CD4-positive, alpha-beta T cell treated with Interleukin-6 at 100 ng/mL for 8 hours (primary cell): ENCODE measurements at places on chromosomes 12 and 14.
A peak's percentile ranks its signal among the peaks of the same experiment; 100 is the strongest.

GRCh38 chr12:52442600-52443061, 8.5 kb upstream of the KRT75 start:
- DNase-seq: no peak

DNA sequence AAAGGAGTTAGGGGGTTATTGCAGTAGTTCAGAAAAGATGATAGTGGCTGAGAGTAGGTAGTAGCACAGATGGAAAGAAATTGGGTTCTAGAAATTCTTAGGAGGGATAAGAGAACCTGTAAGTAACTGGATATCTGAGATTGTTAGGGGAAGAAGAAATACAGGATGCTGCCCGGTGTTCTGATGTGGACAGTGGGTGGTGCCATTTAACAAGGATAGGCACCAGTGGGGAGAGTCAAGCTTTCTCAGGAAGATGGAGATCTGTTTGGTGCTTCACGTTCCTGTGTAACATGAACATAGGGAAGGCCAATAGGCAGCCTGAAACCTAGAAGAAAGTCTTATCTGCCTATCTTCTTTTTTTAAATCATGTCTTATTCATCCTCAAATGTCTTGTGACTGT, 245.9 kb downstream of the NPAS3 start:
- DNase-seq: no peak

DNA sequence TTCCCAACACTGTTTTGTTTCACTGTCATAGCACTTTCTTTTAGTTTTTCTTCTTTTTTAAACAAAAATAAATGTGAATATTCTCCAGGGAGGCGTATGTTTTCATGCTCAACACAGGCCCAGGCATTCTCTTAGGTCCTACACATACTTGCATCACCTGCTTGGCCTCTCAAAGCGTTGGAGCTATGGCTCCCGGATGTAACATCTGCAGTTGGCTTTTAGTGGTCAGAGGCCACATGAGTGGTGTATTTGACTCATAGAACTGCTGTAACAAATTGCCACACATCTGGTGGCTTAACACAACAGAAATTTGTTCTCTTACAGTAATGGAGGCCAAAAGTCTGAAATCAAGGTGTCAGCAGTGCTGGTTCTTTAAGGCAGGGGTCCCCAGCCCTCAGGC, 44.6 kb upstream of the VRK1 start:
- DNase-seq: no peak

DNA sequence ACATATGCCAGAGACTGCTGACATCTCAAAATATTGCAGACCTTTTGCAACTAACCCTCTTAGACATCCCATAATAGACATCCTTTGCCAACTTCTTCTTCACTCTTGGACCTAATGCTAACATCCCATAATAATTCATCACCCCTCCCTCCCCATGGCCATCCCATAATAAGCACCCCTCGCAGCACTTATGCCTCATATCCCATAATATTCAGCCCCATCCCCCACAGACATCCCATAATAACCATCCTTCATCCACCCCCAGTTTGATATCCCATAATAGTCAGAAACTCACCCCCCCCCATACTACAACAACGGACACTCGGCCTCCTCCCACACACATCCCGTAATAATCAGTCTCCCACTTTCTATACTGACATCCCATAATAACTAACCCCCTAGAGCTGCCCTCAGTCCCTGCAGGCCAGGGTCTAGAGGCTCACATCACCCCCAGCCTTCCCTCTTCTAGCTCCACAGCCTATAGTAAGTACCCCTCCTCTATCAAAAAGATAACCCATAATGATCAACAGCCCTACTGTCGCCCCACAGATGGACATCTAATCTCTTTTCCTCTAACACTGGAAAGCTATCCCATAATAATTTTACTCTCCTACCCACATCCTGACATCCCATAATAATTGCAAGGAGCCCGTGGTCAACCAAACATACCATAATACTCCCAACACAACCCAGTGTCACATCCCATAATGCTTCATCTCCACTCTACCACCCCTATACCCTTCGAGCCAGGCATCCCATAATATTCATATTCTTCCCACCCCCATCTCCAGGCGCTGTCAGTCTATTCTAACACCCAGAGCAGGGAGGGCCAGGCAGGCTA, 792 bp upstream of the CHD4 start:
- DNase-seq: peak; percentile 56

GRCh38 chr14:78248501-78249090, 78.4 kb downstream of the NRXN3 start:
- DNase-seq: no peak

DNA sequence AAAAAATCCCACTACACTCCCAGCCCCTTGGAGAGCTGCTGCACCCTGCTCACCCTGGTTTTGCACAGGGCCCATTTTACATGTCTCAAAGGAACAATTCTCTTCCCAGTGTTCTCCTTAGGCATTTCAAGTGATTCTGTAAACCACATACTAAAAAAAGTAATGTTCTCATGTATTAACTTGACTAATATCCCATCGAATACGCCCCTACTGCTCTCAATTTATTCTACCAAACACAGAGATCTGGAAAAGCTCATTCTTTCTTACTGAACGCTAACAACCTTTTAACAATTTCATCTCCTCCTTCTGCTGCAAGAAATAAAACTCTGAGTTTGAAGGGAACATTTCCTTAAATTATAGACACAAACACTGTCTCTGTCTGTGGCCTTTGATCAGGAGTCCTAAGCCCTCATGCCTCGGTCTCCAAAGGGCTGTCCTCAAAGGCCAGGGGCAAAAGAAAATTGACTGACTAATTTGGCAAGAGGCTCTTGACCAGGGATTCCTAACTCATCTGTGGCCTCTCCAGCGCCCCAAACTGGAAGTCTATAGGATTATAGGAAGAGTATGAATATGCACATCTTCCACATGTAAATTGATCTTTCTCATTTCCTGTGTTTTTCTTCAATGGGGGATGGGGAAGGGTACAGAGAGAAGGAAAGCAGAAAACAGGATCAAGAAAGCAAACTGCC, 17.1 kb upstream of the TSPAN11 start:
- DNase-seq: no peak

GRCh38 chr12:26730481-26731350, 102.3 kb downstream of the ITPR2 start:
- no peak for DNase-seq

- no peak for DNase-seq
Measured at GRCh38 chr14:86708846-86709339, 1178.9 kb downstream of the FLRT2 start.
